Stomach (tissue), 19 donors: ENCODE measurements at places on chromosomes 6 and 20. TPM values are rescaled to one million over a fixed set of nuclear protein-coding genes. Genes with fewer than 3 reads are reported as not detected.

Gene ATP5F1E
- 27.4 TPM for total RNA-seq

Gene SLC22A23
- 45.5 TPM for total RNA-seq

Gene HLA-DMB
- total RNA-seq = 9.9 TPM

Gene ADGB
- total RNA-seq = not detected

Gene OPRM1
- not detected for total RNA-seq
